CD4-positive, alpha-beta memory T cell (primary cell): ENCODE measurements at places on chromosomes 12 and 14. TPM values are rescaled to one million over a fixed set of nuclear protein-coding genes. Genes with fewer than 3 reads are reported as not detected.

Gene CLEC4C
- not detected for total RNA-seq

DNA sequence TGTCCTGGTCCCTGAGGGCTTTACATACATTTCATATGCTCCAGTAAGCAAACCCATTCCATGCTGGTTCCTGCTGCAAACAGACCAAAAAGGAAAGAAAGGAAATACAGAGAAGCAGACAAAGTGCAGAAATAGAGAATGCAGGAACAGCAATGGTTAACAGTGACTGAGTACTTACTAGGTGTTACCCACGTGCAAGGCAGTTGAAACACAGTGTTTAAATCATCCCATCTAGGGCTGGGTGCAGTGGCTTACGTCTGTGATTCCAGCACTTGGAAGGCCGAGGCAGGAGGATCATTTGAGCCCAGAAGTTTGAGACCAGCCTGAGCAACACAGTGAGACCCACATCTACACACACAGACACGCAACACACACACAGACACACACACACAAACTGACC, 21.2 kb upstream of the NINJ2 start:
- no peaks in the 10 kb centered on the region for H3K27me3 ChIP-seq
- H3K36me3 ChIP-seq = no peaks in the 10 kb centered on the region
- no peak for DNase-seq

Gene OTOGL
- total RNA-seq = not detected

DNA sequence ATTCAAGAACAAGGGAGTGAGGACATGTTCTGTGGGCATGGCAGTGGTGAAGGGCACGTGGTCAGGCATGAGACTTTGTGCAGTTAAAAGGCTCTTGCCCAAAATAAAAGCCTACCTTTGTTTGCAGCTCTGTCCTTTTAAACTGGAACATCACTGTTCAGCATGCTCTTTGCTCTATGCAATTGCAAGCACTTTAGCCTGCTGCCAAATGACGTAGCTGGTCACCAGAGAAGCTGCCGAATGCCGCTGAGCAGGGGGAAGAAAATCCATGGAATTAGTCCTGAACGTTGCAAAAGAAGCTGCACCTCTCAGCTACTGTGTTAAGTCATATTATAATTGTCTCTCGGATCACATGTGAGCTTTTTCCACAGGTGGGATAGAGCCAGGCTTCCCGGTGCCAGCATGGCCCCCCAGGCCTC, 176.3 kb upstream of the DIO2 start:
- H3K4me1 ChIP-seq = no peaks in the 10 kb centered on the region
- H3K4me3 ChIP-seq = no peak overlapping the region
- no peak for DNase-seq
- no peak overlapping the region for H3K27ac ChIP-seq

DNA sequence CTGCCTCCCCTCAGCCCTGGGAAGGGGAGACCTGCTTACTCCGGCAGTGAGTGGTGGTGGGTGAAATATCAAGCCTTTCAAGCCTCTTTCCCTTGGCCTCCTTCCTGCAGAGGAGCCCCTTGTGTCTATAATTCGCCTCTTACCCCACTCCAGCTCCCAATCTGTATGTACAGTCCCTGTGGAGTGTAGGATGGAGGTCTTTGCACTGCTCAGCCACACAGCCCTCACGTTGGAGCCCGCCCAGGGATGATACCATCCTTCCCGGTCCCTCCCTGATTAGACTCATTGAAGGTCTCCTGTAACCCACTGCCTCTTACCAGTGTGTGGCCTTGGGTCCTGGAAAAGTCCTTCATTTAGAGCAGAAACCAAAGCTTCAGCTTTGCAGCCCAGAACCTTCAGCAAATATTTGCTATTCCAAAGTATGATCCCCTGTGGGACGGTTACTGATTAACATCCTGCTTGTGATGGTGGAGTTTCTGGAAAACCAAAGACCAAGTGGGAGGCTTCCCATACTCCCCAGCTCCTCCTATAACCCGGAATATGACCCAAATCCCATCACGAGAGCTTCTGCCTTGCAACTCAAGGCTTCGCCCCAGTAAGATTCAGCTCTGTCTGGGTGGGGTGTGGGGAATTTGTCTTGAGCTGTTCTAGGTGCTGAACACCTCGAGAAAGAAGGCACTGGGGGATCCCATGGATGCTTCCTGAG, at the start of gene SERPINA10:
Gene SERPINA10 (minus strand): TSS at position 397 of the 706 bp plus-strand sequence. CDS start 2,675 bp downstream, outside the sequence.
- no peak for DNase-seq
- H3K4me1 ChIP-seq = no peaks in the 10 kb centered on the region
- H3K27ac ChIP-seq = no peak within 1 kb of the TSS
- H3K4me3 ChIP-seq = no peak within 1 kb of the TSS
- H3K27me3 ChIP-seq = no peaks in the 10 kb centered on the region
- H3K36me3 ChIP-seq = no peaks in the 10 kb centered on the region

- H3K36me3 ChIP-seq = no peaks in the 10 kb centered on the region
- no peak overlapping the region for H3K27ac ChIP-seq
- DNase-seq = no peak
- H3K27me3 ChIP-seq = no peaks in the 10 kb centered on the region
- no peaks in the 10 kb centered on the region for H3K4me1 ChIP-seq
- no peak overlapping the region for H3K4me3 ChIP-seq
Observed at GRCh38 chr12:21813125-21813524, 38.6 kb upstream of the KCNJ8 start.

Gene POLE2
- 1.9 TPM for total RNA-seq

Gene IL22
- total RNA-seq = not detected

Gene MEG3
- not detected for total RNA-seq

- peak; percentile 31 for DNase-seq
- H3K27me3 ChIP-seq = no peaks in the 10 kb centered on the region
- peaks cover 37% of the 10 kb centered on the region for H3K4me1 ChIP-seq
Observed at GRCh38 chr12:52050116-52050757, 1.0 kb upstream of the NR4A1 start.

GRCh38 chr14:103074729-103075367, 9.2 kb upstream of the LBHD2 start:
- no peaks in the 10 kb centered on the region for H3K36me3 ChIP-seq
- DNase-seq = no peak
- peaks cover 13% of the 10 kb centered on the region for H3K4me1 ChIP-seq
- no peaks in the 10 kb centered on the region for H3K27me3 ChIP-seq
- peak overlapping the region; percentile 35 for H3K4me3 ChIP-seq

Gene MANSC4
- not detected for total RNA-seq

GRCh38 chr14:104076743-104077142, 8.8 kb upstream of the ASPG start:
- no peaks in the 10 kb centered on the region for H3K36me3 ChIP-seq
- H3K27me3 ChIP-seq = no peaks in the 10 kb centered on the region
- peak; percentile 39 for DNase-seq
- no peak overlapping the region for H3K4me3 ChIP-seq
- H3K4me1 ChIP-seq = peaks cover 21% of the 10 kb centered on the region
- H3K27ac ChIP-seq = no peak overlapping the region

DNA sequence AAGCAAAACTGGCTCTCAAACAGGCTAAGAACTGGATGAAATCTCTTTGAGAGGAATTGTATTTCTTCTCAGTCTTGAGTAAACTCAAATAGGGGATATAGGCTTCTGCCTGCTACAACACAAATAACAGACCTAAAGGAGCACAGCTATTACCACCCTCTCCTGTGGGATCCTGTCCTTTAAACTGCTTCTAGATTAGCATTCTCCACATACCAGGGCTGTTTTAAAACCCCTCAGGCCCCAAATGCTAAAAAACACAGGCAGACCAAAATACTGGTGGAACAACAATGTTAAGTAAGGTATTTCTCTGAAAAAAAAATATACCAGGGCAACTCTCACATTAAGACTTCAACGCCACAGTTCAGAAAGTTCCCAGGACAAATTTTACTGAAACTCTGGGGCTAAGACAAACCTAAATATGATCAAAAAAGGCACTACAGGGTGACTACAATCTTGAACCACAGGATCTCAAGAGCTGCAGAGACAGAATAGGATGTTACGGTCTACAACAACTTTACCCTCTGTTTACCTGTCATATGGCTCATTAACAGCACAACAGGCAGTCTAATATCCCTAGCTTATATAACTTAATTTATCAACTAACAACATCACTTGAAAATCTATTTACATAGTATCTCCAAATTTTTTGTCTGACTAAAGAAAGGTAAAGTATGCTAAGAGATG, 7.2 kb downstream of the CPNE8 start:
- no peaks in the 10 kb centered on the region for H3K36me3 ChIP-seq
- no peaks in the 10 kb centered on the region for H3K27me3 ChIP-seq

Gene GRIP1
- total RNA-seq = 1.7 TPM

GRCh38 chr12:120489018-120489417, 6.9 kb upstream of the DYNLL1 start:
- no peak overlapping the region for H3K4me3 ChIP-seq
- no peak for DNase-seq
- H3K36me3 ChIP-seq = no peaks in the 10 kb centered on the region
- no peaks in the 10 kb centered on the region for H3K4me1 ChIP-seq
- H3K27me3 ChIP-seq = no peaks in the 10 kb centered on the region

Gene DEPDC4
- total RNA-seq = 1.4 TPM

Gene TDG
- 35.1 TPM for total RNA-seq

Gene TC2N
- total RNA-seq = 325 TPM

DNA sequence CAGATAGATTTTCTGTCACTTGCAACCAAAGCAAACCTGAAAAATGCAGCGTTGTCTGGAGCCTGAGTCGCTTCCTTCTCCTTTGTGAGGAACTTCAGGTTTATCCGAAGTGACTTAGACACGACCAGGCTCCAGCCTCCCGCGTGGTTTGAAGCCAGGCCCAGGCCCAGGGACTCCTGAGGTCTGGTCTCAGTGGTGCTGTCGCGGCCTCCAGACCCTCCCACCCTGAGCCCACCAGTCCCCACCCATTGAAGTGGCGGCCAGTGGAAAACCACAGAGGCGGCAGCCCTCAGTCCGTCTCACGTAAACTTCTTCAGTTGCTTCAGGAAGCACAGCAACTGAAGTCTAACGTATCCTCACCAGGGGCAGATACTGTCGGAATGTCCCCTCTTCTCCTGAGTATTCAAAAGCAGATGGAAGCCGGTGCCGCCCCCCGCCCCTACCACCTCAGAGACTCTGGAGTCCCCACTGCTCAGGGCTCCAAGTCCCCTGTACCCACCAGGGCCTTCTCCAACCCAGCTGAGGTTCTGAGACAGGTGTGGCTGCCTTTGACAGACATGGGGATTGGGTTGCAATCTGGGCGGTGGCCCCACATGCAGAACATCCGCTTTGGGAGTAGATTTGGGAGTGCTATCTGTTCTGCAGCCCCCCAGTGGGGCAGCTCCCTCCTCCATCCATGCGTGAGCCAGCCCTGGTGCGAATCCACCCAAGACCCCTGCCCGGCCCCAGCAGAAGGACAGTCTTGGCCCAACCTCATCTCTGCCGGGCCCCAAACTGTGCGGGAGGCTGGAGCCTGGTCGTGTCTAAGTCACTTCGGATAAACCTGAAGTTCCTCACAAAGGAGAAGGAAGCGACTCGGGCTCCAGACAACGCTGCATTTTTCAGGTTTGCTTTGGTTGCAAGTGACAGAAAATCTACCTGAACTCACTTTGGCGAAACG, 26.6 kb upstream of the GALNT9 start:
- no peak for DNase-seq
- H3K27me3 ChIP-seq = no peaks in the 10 kb centered on the region
- H3K36me3 ChIP-seq = no peaks in the 10 kb centered on the region
- no peak overlapping the region for H3K4me3 ChIP-seq

GRCh38 chr12:113133036-113133435, 2.5 kb downstream of the RASAL1 start:
- H3K27ac ChIP-seq = no peak overlapping the region
- DNase-seq = no peak
- no peaks in the 10 kb centered on the region for H3K27me3 ChIP-seq
- H3K4me3 ChIP-seq = no peak overlapping the region
- peaks cover 20% of the 10 kb centered on the region for H3K4me1 ChIP-seq
- no peaks in the 10 kb centered on the region for H3K36me3 ChIP-seq

Gene GLIPR1L1
- not detected for total RNA-seq

DNA sequence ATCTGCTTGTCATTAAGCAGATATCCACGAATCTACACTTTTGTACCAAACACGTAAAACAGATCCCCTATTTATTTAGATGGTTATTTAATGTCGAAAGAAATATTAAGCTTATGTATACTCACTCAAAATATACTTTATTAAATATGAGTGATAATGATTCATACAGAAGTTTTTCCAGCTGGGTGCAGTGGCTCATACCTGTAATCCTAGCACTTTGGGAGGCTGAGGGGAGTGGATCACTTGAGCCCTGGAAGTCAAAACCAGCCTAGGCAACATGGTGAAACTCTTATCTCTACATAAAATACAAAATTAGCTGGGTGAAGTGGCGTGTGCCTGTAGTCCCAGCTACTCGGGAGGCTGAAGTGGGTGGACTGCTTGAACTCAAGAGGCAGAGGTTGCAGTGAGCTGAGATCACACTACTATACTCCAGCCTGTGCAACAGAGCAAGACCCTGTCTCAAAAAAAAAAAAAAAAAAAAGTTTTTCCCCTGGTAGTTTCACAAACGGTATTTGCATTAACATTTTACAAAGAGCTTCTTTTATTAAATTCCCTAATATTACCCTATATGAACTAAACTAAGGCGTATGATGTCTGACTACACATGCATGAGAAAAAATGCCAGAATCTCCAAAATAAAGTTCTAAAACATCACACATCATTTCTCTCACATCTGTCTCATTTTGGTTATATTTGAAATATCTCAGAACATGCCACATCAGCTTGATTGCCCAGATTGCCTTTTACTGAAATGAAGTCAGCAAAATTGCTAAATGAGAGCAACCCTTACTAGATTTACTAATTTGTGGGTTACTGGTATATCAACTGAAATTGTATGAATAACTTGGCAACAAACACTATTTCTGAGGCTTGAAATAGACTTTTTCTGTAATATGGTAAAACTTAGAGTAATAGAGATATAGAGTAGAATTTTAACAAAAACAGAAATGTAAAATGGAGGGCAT, 74.9 kb downstream of the PAWR start:
- no peak overlapping the region for H3K27ac ChIP-seq
- no peak for DNase-seq
- H3K27me3 ChIP-seq = no peaks in the 10 kb centered on the region
- no peak overlapping the region for H3K4me3 ChIP-seq

DNA sequence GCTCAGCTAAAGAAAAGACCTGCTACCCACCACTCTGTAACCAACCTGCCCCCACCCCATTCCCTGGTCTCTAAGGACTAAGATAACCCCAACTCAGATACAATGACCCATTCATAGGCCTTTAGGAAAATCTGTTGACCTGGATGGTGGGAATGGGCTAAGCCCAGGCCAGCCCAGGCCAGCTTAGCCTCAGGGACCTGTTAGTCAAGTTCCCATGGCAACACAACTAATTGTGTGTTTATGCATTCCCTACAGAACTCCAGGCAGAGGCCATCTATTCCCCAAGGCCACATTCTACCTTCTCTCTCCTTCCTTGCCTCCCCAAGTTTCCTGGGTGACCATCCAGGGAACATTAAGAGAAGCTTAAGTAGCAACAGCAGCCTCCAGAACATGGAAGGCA, 16.1 kb upstream of the KRT8 start:
- no peak for DNase-seq
- no peaks in the 10 kb centered on the region for H3K27me3 ChIP-seq
- no peak overlapping the region for H3K27ac ChIP-seq

DNA sequence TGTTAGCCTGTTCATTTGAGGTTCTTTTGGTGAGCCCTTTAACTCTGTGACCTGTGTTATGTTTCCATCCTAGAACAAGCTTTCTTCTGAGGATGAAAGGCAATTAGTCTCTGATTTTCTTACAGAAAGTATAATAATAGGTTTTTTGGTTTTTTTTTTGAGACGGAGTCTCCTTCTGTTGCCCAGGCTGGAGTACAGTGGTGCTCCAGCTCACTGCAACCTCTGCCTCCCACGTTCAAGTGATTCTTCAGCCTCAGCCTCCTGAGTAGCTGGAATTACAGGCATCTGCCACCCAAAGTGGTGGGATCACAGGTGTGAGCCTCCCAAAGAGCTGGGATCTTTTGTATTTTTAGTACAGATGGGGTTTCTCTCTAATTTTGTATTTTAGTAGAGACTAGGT, 52.7 kb upstream of the SYNE2 start:
- no peak for DNase-seq
- H3K27me3 ChIP-seq = no peaks in the 10 kb centered on the region
- no peak overlapping the region for H3K4me3 ChIP-seq
- H3K36me3 ChIP-seq = no peaks in the 10 kb centered on the region

Gene SLC25A47
- not detected for total RNA-seq
